Transverse colon (tissue), 4 donors: ENCODE measurements at places on chromosomes 2 and 18. TPM values are rescaled to one million over a fixed set of nuclear protein-coding genes. Genes with fewer than 3 reads are reported as not detected.

- DNase-seq = no peak
Observed at GRCh38 chr2:197079414-197079813, 152.9 kb upstream of the PGAP1 start.

DNA sequence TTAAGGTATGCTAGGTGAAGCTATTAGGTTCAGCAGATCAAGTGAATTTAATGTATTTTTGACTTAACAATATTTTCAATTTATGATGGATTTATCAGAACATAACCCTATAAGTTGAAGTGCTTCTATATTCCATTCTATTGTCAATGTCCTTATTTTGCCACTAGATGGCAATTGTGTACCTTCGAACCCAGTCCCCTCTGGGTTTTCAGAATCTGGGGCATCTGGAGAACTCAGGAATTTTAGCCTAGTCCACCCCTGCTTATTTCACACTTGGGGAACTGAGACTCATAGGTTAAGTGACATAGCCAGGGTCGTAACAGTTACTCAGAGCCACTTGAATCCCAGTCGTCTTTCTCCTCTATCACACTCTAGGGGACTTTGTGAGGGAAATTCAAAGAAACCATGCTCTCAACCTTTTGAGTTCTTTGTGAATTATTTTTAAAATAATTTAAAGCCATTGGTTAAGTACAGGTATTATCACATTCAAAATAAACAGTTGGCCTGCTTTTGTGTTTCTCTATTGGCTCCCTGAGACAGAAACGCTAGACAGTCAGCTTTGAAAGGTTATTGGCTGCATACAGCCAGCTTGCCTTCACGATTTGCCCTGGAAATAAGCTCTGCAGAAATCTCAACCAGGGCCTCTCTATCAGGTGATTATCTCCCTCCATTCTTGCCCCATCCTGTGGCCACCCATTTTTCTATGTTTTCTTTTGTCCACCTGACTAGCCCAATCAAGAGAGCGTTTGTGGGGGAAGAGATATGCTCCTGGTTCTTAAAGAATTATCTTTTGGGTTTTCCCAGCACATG is 145.0 kb downstream of the TTC27 start:
- DNase-seq = no peak

Gene MAP3K19
- total RNA-seq = not detected

Gene RIT2
- total RNA-seq = not detected

Gene OST4
- total RNA-seq = 92.7 TPM

DNA sequence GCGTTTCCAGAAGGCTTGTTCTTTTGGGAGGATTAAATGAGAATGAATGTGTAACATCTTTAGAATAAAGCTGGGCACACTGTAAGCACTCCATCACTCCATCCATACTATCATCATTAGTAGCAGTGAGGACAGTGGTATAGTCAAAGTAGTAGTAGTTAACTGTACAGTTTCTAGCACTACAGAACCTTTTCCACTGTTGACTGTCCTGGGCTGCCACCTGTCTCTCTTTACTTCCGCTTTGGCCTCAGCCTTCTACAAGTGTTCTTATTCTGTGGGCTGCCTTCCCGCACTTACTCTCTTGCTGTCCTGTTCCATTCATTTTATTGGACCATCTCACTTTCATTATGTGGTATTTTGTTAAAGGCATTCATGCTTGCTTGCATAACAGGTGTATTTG is 3.3 kb downstream of the SLC9A2 start:
- DNase-seq = no peak

DNA sequence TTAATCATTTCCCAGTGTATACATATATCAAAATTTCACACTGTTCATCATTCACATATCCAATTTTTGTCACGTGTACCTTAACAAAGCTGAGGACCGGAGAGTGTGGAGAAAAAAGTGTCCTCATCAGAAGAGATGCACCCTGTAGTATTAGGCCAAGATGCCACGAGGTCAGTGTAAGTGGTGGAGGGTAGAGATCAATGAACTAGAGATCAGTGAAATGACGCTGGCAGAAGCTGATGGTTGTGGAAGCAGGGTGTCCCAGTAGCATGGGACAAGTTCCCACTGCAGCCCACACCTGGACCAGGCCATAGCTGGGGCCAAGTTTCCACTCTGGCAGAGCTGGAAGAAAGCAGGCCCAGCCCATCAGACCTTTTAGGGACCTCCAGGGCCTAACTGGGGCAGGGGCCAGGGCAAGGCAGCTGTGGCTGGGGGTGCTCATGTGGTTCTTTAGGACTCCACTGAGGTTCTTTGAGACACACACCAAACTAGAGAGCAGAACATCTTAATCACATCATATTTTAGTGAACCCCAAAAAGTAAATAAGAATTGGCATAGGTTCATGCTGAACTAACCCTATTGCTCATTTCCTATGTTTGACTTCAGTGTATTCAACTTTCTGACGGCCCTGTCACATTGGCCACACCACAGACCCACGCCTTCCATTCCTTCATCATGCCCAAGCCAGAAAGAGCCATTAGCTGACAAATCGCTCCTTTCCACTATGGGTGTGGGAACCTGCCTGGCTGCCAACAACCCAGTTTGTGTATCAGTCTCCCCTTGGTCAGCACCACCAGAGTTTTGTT is 21.6 kb upstream of the GPR55 start:
- no peak for DNase-seq

- no peak for DNase-seq
Observed at GRCh38 chr18:811182-811891, 705 bp downstream of the YES1 start.

DNA sequence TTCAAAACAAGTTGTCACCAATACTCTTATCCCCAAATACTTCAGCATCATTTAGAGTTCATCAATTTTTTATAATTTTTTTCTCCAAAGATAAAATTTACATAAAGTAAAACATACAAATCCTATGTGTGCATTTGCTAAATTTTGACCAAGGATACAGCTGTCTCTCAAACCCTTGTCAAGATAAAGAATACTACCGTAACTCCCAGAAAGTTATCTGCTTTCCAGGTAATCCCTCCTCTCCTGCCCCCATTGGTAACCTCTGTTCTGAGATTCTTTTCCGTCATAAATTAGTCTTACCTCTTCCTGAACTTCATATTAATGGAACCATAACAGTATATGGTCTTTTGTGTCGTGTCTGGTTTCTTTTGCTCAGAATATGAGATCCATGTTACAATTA is 49.2 kb downstream of the BCL2L11 start:
- no peak for DNase-seq

Gene ASAP2
- 33.2 TPM for total RNA-seq

- no peak for DNase-seq
Observed at GRCh38 chr2:229873123-229873581, 48.7 kb downstream of the TRIP12 start.

DNA sequence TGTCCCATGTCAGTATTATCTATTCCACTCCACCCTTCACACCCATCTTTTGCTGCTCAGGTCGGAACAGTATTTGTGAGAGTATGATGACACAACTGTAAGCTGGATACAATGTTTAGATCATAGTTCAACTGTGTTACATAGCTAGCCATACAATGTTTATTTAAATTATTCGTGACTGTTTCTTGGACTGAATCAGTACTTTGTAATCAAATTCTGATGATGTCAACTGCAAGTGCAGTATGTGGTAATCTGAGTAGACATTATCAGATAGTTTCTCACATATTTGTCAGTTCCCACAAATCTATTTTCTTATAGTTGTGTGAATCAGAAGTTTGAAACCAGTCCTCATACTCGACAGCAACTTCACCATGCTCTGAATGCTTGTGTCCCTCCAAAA is 177.6 kb downstream of the ZNF407 start:
- no peak for DNase-seq

- DNase-seq = no peak
Observed at GRCh38 chr2:9737053-9737875, 106.0 kb upstream of the TAF1B start.

DNA sequence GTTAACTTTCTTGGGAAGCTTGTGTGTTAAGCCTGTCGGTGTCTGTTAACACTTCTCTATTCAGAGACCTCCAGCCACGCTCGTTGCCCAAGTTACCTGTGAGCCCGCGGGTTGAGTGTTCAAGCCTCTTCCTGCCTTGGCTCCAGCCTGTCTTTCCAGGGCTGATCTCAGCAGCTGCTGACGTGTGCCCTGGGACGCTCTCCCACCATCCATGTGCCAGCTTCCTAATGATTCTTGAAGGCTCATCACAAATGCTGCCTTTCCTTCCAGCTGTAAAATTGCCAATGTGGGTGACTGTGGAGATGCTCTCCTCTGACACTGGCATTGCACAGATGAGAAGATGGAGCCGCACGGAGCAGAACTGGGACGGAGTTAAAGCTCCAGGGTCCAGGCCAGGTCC is 6.1 kb downstream of the RNF144A start:
- no peak for DNase-seq

Gene CD226
- total RNA-seq = 0.96 TPM

GRCh38 chr18:46642561-46642960 is 14.5 kb downstream of the LOXHD1 start:
- DNase-seq = no peak

- no peak for DNase-seq
Observed at GRCh38 chr18:2985628-2986027, 27.3 kb downstream of the LPIN2 start.

Gene CYRIA
- 2.2 TPM for total RNA-seq

GRCh38 chr18:46343456-46343855 is 239.3 kb downstream of the HAUS1 start:
- no peak for DNase-seq

- DNase-seq = no peak
Observed at GRCh38 chr2:145185696-145186095, 665.8 kb upstream of the ZEB2 start.

DNA sequence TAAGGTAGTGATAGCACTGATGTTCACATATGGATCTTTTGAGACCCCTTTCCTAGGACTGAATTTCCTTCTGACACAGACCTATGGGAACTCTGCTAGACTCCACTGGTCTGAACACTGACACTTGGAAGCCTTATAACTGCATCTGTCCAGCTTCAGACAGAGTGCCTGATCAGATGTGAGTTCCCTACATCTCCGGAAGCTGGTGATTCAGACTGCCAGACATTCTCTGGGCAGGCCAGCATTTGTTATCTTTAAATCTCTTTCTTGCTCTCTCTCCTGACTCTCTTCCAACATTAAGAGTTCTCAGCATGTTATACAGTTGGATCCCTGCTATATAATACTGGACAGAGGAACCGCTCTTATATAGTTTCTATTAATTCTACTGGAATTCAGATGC is 408.5 kb downstream of the ZEB2 start:
- no peak for DNase-seq

GRCh38 chr2:190640117-190640516 is 8.8 kb upstream of the NAB1 start:
- DNase-seq = no peak

- DNase-seq = no peak
Observed at GRCh38 chr2:100776445-100776844, 43.5 kb upstream of the NPAS2 start.

Gene AQP12B
- not detected for total RNA-seq

Gene KCNJ3
- 1.3 TPM for total RNA-seq

DNA sequence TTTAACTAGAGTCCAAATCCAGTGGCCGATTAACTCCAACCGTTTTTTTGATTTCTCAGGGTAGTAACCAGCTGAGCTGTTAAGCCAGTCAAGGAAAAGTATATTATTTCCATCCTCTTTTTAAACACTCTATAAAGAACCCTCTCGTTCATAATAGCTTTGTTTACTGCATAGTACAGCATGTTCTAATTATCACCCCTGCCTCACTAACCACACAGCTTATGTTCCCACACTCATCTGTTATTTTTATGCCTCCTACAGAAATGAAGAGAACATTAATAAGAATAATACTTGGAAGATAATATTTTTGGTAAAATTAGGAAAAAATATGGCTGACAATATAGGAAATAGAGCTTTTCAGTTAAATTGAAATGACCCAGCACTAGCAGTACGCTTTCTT is 2132.8 kb upstream of the CELF4 start:
- DNase-seq = no peak

DNA sequence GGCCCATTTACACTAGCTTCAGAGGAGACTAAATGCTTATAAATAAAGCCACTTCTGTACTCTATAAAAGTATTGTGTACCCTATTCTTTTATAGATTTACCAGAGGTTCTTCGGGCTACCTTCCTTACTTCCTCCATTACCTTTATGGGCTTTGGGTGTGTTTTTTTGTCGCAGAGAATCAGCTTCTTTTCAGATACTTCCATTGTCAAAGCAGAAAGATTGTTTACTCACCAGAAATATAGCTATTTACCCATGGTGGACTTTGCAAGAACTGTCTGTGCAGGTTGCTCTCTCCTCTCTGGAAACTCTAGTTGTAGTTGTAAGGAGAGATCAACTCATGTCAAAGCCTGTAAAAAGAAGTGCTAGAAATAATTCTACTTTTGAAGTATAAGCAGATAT is 14.8 kb downstream of the CCDC121 start:
- DNase-seq = no peak

DNA sequence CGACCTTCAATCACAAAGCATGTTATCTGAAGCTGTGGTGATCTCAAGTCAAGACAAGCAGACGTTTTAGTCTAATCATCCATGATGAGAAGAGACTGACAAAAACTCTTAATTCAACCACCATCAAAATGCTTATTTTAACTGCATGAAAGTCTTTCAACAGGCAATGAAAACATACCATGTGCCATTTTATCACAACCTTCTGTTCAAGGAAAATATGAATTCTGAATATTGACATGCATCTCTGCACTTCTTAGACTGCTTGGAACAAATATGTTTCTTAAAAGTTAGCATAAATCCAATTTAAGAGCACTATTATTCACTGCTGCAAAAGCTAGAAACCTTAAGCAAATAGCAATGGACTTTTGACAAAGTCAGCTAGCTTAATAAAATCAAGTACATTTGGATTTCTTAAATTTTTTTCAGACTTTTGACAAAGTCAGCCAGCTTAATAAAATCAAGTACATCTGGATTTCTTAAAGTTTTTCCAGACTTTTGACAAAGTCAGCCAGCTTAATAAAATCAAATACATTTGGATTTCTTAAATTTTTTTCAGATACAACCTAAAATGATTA is 70.9 kb downstream of the OLA1 start:
- DNase-seq = no peak

Gene POTEC
- not detected for total RNA-seq

DNA sequence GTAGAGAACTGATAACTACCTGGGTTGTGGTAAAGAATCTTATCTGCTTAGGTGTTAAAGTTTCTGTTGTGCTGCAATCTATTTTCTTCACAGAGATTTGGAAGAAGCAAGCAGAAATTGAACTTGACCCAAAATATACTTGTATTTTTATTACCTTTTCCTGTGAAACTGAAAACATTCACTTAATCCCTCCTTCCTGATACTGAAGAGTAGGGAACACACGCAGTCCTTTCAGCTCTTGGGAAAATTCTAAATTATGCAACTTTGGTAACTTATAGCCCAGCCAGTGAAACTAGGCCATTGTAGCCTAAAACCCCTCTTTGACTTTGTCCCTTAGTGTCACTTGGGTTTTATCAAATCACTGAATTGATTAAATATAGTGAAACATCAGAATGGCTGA is 128.4 kb upstream of the MEIS1 start:
- DNase-seq = no peak
